ENCODE measurements at places on chromosomes 5 and 9. TPM values are rescaled to one million over a fixed set of nuclear protein-coding genes. Genes with fewer than 3 reads are reported as not detected.
A peak's percentile ranks its signal among the peaks of the same experiment; 100 is the strongest.

GRCh38 chr5:95887977-95888376 is 65.5 kb upstream of the GLRX start:
- DNase-seq, result no peak

GRCh38 chr9:114389612-114390368 is 2.0 kb upstream of the AKNA start:
- DNase-seq, result no peak

GRCh38 chr9:6184749-6185645 is 30.6 kb upstream of the IL33 start:
- peak; percentile 2 for DNase-seq

GRCh38 chr9:111190347-111190746 is 139.7 kb downstream of the OR2K2 start:
- no peak for DNase-seq

The CD180 gene
- total RNA-seq, result not detected

The SPATA31A3 gene
- not detected for total RNA-seq

The SPOCK1 gene
- total RNA-seq, result 191 TPM

Data from HFFc6 (cell line).